ENCODE measurements at places on chromosomes 5 and 9.

DNA sequence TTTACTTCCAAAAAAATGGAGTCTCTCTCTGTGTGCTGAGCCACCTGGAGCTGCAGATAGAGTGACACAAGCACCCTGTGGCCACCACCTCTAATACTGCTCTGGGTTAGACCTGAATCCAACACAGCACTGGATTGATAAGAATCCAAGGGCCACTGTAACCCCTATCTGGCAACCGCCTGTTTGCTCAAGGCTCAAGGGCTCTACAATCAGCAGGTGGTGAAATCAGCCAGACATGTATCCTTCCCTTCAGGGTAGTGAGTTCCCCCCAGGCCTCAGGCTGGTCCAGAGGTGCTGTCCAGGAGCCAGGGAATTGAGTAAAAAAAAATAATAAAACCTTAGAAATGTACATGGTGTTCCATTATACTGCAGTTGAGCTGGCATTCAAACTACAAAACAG lies 509.0 kb downstream of the KIF4B start:
- DNase-seq, result no peak

- no peak for DNase-seq
Measured at GRCh38 chr5:166436872-166437271, 1854.6 kb upstream of the WWC1 start.

GRCh38 chr5:36494841-36495601 lies 111.4 kb upstream of the SLC1A3 start:
- no peak for DNase-seq

- no peak for DNase-seq
Measured at GRCh38 chr5:95081500-95081960, 203.4 kb downstream of the MCTP1 start.

GRCh38 chr9:130307667-130307943 lies 42.0 kb downstream of the HMCN2 start:
- DNase-seq, result no peak

DNA sequence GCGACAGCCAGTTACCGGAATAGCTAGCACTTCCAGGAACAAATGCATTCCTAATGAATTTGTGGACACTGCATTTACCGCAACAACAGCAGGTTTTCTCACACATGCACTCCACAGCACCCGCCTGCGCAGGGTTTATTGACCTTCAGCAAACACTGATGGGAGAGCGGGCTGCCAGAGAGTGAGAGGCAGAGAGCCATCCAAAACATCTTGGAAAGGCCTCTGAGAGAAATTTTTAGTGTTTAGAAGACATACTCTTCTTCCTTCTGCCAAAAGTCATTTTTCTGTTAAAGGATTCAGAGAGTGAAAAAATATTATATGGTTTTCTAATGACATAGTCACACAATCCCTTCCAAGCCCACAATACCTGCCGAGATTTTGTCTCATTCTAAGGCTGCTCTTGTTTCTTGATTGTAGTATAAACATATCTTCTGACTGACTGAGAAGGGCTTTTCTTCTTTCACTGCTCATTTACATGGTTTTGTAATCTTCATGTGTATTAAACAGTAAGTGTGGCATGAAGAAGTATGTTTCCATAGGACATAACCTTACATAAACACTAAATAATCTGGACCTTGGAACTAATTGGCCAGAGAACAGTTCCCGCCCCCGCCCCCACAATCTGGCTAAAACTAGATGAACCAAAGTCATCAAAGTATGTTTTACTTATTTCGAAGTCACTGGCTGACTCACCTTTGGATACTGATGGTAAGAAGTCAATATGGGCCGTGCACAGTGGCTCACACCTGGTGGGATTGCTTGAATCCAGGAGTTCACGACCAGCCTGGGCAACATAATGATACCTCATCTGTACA lies 432.5 kb upstream of the MEF2C start:
- peak; percentile 34 for DNase-seq

DNA sequence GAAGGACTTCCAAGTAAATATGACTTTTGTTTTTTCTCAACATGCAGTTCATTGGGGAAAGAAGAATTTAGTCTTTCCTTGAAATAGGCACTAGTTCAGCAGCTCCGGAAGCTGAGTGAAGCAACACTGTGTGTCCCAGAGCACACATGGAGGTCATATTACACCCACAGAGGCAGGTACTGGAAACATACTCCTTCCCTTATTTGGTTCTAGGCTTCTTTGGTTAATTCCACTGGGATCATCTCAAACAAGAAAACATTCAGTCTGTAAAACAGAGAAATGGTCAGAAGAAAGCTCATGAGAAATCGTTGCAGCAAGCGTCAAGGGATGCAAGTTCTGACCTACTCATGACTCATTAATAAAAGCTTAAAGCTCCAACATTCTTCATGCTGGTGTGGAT lies 175.1 kb upstream of the PCSK5 start:
- DNase-seq, result no peak

DNA sequence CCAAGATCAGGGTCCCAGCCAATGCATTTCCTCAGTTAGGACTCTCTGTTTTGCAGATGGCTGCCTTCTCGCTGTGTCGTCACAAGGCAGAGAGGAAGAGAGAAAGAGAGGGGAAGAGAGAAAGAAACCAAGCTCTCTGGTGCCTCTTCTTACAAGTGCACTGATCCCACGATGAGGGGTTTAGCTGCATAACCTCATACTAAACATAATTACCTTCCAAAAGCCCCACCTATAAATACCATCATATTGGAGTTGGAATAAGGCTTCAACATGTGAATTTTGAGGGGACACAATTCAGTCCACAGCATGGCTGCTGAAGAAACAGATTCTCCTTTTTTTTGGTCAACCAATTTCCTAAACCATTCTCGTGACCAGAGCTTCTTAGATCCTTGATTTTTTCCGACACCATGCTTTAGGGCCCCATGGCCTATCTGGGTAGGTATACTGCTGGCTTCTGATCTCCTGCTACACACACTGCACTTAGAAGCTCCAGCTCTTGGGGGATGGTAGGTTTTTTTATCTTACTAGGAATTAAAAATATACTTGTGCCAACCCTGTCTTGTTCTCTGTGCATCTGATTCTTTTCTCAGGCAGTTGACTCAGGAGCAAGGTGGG lies 5.1 kb downstream of the CAMK4 start:
- DNase-seq, result no peak

- no peak for DNase-seq
Measured at GRCh38 chr5:116944183-116944582, 369.6 kb upstream of the SEMA6A start.

DNA sequence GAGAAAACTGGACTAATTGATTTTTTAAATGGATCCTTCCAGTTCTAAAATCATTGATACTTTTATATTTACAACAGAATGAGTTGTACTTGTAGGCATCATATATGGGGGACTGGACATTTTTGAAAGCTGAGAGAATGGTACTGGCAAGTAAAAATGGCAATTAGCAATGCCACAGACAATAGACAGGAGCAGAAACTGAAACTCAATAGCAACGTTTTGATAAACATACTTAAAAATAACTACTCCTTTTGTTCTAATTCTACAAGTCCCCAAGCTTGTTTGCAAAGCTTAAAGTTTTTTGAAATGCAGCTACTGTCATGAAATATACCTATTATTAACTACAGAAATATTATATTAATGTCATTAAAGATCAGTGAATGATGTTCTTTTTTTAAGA lies 52.8 kb upstream of the FBXL7 start:
- no peak for DNase-seq

- DNase-seq, result no peak
Measured at GRCh38 chr5:55864606-55865541, 13.7 kb downstream of the IL31RA start.

DNA sequence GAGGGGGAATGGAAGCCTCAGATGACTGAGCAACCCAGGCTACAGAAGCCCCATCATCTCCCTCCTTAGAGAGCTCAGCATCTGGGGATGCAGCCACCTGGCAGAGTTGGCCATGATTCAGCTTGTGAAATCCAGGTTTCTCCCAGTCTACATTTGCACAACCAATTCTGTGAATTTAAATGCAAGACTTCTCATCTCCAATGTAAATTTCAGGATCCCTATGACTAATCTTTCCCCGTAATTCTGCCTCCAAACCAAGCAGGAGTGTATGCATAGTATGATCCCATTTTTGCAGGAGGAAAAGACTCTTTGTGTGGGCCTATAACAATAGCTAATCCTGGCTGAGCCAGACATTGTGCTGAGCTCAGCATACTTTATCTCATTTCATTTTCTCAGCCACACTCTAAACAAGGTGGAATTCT lies 59.6 kb upstream of the IL17B start:
- DNase-seq, result no peak

DNA sequence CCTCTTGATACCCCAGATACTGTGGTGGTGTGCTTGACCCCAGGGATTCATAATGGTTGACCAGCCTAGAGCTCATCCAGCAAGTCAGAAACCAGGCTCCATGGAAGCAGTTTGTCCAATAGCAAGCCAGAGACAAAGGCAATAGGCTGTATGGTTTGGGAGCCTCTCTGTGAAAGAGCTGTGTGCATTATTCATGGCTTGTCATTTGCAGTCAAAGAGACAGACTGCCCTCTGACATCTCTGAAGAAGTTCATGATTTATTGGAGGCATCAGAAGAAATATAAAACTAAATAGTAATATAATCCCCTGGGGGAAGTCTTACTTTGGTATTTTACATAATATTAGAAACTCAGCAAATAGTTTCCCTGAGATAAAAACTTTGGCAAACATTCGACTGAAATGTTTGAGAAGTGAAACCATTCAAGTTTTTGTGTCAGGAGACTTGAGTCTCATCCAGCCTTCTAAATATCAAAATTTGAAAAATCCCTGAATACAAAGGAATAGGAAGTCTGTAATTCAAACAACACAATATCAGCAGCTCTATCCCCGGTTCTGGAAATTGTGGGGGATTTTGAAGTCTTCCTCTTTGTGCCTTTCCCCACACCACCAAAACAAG lies 250.3 kb downstream of the ZSWIM6 start:
- no peak for DNase-seq

- DNase-seq, result no peak
Measured at GRCh38 chr9:76626141-76626540, 138.1 kb upstream of the PCA3 start.

- DNase-seq, result peak; percentile 40
Measured at GRCh38 chr5:134289509-134290113, 63.7 kb upstream of the PPP2CA start.

DNA sequence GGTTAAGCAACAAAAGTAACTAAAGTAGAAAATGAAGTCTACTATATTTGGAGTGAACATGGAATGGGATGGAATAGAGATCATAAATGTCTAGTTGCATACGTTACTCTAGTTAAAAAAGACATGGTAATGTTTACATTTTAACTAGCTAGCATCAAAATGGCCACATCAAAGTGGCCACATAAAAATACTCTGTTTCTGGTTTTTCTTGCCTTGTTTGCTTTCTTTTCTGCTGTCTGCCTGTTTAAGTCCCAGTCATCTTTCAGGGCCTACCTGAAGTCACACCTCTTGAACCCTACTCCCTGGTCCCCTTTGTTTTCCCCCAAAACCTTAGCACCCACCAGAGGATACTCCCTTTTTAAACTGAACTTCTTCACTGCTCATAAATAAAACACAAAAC lies 6.4 kb upstream of the KIF2A start:
- DNase-seq, result no peak

GRCh38 chr5:43312699-43313034 lies 545 bp downstream of the HMGCS1 start:
- DNase-seq, result peak; percentile 84

DNA sequence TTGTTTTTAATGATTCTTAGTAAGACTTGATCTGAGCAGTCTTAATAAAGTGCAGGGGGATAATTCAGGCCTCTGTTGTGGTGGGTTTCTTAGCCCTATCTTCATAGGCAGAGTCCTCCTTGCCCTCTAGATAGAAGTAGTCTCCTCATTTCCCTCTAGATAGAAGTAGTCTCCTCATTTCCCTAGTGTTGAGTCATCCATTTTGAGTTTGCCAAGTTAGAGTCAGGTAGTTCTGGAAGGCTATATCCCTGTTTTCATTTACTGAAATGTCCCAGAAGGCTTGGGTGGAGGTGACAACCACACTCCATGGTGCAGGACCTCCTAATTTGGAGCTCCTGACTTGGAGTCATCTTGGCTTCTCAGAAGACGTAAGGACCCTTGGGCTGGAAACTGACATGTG lies 384.6 kb downstream of the MLLT3 start:
- no peak for DNase-seq

DNA sequence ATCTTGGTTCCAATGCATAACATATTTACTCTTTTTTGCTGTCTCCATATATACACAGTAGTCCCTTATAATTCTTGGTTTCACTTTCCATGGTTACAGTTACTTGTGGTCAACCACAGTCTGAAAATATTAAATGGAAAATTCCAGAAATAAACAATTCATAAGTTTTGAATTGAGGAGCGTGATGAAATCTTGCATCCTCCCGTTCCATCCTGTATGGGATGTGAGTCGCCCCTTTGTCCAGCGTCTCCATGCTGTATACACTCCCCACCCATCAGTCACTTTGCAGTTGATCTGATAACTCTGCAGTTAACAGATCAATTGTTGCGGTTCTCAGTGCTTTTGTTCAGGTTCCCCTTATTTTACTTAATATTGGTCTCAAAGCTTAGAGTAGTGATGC lies 11.5 kb upstream of the FAF2 start:
- no peak for DNase-seq

DNA sequence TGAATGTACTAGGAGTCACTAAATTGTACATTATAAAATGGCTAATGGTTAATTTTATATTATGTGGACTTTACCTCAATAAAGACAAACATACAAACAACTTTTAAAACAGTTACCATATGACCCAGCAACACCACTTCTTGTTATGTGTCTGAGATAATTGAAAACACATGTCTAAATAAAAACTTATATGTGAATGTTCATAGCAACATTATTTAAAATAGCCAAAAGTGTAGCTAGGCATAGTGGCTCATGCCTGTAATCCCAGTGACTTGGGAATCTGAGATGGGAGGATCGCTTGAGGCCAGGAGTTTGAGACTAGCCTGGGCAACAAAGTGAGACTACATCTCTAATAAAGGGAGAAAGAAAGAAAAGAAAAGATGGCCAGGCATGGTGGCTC lies 22.9 kb downstream of the SLC35A4 start:
- no peak for DNase-seq

- DNase-seq, result no peak
Measured at GRCh38 chr5:77209495-77210090, 887 bp upstream of the PDE8B start.

- no peak for DNase-seq
Measured at GRCh38 chr9:124595743-124596142, 88.5 kb upstream of the NR5A1 start.

- DNase-seq, result no peak
Measured at GRCh38 chr5:67542479-67542878, 345.9 kb upstream of the CD180 start.

GRCh38 chr9:72857624-72857996 lies 95.2 kb downstream of the ALDH1A1 start:
- DNase-seq, result no peak

DNA sequence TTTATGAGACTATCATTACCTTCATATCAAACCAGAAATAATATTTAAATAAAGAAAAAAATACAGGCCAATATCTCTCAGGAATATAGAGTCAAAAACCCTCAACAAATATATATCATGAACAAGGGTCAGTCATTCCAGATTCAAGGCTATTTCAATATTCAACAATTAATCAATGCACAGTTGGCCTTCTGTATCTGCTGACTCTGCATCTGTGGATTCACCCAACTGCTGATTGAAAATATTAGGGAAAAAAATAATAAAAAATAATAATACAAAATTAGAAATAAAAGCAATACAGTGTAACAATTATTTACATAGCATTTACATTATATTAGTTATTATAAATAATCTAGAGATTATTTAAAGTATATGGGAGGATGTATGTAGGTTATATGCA lies 1114.0 kb downstream of the CDH12 start:
- no peak for DNase-seq

Data from NCI-H748 treated with DMSO at 0.1 percent for 48 hours (cell line).